ENCODE measurements at places on chromosomes 11 and 22. TPM values are rescaled to one million over a fixed set of nuclear protein-coding genes. Genes with fewer than 3 reads are reported as not detected.

Gene CHADL
- 0.89 TPM for polyA plus RNA-seq

Gene SAA1
- polyA plus RNA-seq, result 5.4 TPM

Gene HBD
- polyA plus RNA-seq, result 1.5 TPM

Gene OSBP2
- polyA plus RNA-seq, result 1.6 TPM

Gene ADAMTS8
- polyA plus RNA-seq, result 1.1 TPM

Gene CLDN5
- 35.8 TPM for polyA plus RNA-seq

Gene FSHB
- polyA plus RNA-seq, result not detected

Gene CELSR1
- 11.4 TPM for polyA plus RNA-seq

Gene UBQLN3
- not detected for polyA plus RNA-seq

Gene SMIM38
- polyA plus RNA-seq, result 0.29 TPM

Gene ACCSL
- polyA plus RNA-seq, result not detected

Gene OSM
- polyA plus RNA-seq, result 2.1 TPM

Gene RIMBP3C
- polyA plus RNA-seq, result 0.19 TPM

Gene TYR
- not detected for polyA plus RNA-seq

Gene TREH
- polyA plus RNA-seq, result 2.0 TPM

Gene C2CD3
- polyA plus RNA-seq, result 5.7 TPM

Gene JHY
- polyA plus RNA-seq, result 1.9 TPM

Gene PARVB
- 37.7 TPM for polyA plus RNA-seq

Gene LSP1
- 136 TPM for polyA plus RNA-seq

Gene RRM1
- 13.5 TPM for polyA plus RNA-seq

Gene MFNG
- polyA plus RNA-seq, result 51.1 TPM

Gene SULT4A1
- 0.35 TPM for polyA plus RNA-seq

Gene MIAT
- 0.77 TPM for polyA plus RNA-seq

Gene MRGPRX3
- polyA plus RNA-seq, result not detected

Gene MS4A1
- 575 TPM for polyA plus RNA-seq

Gene MYO18B
- polyA plus RNA-seq, result under 0.01 TPM

Gene WNT7B
- polyA plus RNA-seq, result not detected

Gene PANX3
- polyA plus RNA-seq, result not detected

Gene OR2AT4
- polyA plus RNA-seq, result not detected

Gene TIMM8B
- 97.0 TPM for polyA plus RNA-seq

Gene SYCE3
- polyA plus RNA-seq, result 0.50 TPM

Gene C1QTNF4
- polyA plus RNA-seq, result 1.8 TPM

Gene MN1
- 0.51 TPM for polyA plus RNA-seq

Gene HEPHL1
- not detected for polyA plus RNA-seq

Gene GLYAT
- not detected for polyA plus RNA-seq
